ENCODE measurements at places on chromosomes 4 and X.

DNA sequence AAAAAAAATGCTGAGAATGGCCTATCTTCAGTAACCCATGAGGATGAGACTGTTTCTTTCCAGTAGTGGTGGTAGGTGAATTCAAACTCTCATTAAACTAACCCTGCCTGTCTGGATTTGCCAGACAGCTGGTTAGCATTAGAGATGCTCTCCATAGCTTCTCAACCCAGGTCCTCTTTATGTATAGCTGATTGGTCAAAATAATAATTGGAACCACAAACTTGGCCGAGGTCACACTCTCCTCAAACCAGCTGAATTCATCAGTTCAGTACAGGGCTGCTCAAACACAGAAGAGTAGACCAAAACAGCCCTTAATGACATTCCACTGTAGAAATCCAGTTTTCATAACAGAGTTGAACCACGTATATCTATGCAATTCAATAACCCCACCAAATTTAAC is 85.3 kb downstream of the HCCS start:
- no peak for DNase-seq

GRCh38 chr4:88880501-88881226 is 176.3 kb downstream of the FAM13A start:
- DNase-seq = no peak

- no peak for DNase-seq
Measured at GRCh38 chr4:142124874-142125273, 488.5 kb downstream of the IL15 start.

GRCh38 chr4:48262926-48263325 is 6.7 kb downstream of the TEC start:
- DNase-seq = no peak

DNA sequence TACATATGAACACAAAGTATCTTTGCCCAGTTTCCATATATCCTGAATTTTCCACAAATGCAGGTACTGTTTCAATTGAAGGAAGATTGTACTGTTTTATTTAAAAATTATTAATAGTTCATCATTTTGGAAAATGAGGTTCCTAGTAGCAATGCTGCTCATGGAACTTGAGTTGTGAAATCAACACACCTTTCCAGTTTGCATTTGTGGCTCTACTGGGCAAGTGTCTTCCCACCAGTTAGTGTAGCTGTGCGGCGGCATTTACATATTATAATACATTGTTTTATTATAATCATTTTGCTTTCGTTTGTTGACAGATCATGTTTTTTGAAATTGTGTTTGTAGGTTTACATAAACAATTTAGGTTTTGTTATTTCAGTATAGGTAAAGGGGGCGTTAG is 2.0 kb upstream of the DDX3X start:
- no peak for DNase-seq

DNA sequence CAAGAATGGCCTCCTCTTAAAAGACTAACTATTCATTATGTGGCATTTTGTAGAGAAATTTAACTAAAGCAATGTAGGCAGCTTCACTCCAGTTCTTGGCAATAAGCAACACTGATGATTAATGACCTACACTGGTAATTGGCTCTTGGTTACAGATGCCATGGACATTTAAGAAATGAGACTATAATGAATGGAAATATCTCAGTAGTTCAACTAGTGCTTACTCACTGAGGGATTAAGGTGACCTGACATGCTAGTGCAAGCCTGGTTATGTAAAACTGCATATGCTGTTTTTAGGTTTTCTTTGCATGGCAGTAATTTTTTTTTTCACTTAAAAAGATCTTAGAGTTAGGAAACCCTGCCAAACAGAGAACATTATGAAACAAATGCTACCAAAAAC is 152.7 kb upstream of the AADAT start:
- no peak for DNase-seq

GRCh38 chr4:128550060-128550459 is 259.4 kb upstream of the JADE1 start:
- DNase-seq = no peak

DNA sequence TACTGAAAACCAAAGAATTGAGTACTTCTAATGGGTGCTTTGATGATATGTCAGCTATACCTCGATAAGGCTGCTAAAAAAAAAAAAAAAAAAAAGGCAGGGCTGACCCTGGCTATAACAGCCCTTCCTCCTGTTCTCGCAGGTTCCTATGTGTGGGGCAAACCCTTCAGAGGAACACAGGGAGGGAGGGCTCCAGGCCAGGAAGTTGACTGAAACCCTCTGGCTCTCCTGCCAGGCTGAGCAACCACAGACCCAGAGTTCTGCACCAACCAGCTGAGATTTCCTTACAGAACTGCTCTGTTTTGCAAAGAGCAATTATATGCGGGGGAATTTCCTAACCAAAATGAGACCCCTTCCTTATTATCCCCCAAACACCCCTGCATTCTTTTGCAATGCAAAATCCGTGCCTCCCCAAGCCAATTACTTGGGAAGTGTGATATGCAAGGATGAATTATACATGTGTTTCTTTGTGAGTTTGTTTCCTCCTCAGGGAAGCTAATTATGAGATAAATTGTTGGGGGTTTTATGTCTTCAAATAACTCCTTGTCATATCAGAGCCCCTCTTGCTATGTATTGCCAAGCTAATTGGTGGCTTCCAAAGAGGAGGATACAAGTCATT is 45.6 kb downstream of the PDHA1 start:
- no peak for DNase-seq

DNA sequence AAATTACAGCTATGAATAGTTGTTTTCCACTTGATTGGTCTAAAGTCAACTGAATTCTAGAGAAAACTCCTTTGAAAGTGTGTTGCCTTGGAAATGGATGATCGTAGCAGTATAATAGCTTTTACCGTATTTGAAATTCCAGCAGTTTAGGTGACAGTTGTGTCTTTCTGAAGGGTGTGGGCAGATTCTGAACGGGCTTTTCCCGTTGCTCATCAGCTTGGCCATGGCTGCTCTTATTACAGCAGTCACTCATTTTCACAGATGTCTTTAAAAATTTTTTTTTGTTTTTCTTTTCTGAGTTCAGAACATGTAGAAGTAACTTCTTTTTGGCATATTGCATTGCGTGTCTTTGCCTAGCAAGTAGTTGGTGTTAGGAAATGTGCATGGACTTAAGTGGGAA is 69.6 kb upstream of the SLC4A4 start:
- DNase-seq = no peak

DNA sequence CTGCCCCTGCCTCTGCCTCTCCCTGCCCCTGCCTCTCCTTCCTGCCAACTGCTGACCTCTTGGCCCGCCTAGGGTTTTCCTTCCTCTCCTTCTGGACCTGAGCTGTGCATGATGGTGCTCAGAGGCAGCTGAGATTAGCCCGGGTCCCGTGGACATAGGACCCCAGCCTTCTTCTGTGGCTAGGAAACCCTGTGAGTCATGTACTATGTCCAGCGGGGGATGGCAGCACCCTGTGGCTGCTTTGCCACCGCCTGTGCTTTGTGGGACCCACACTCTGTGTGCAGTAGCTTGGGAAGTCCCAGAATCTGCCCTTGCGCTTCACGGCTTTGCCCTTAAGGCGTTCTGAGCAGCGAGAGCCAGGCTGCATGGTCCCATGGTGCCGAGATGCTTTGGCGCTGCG is 105.5 kb upstream of the PSAPL1 start:
- DNase-seq = no peak

- no peak for DNase-seq
Measured at GRCh38 chrX:16772460-16772859, 13.8 kb upstream of the TXLNG start.

All from GM12864 (cell line).